ENCODE measurements at places on chromosomes 13 and 19.
A peak's percentile ranks its signal among the peaks of the same experiment; 100 is the strongest.

GRCh38 chr19:54129617-54129996, 8.0 kb upstream of the CNOT3 start:
- DNase-seq = no peak

GRCh38 chr13:20721454-20722357, 18.2 kb downstream of the IL17D start:
- no peak for DNase-seq

DNA sequence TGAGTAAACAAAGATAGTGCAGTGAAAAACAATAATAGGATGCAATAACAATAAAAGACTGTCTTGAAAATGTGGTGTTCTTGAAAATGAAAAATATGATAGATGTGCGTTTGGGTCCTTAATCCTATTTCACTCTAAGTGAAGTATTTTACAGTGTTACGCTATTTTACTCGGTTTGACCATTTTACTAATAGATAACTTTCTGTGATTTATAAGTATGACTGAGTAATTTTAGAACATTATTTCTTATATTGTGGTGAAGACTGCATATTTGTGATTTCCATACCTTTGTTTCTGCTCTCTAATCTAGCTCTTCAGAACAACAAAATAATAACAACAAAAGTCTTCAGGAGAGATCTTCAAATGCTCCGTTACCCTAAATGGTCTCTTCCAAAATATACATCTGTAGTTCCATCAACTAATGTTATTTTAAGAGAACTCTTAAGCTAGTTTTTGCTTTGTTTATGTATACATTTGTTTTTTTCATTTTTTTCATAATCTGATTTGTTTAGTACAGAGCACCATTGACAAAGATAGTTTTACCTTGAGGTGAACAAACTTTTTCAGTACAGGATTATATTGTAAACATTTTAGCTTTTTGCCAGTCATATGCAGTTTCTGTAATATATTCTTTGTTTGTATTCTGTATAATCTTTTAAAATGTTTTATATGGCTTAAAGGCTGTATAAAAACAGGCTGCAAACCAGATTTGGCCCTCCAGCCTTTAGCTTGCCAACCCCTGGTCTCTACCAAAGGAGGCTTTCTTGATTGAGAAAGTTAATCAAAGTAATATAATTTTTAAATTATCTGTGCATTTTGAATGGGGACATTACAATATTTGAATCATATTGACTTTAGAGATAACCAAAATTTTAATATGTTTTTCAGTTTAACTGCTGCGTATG, 1572.7 kb upstream of the PRR20A start:
- no peak for DNase-seq

DNA sequence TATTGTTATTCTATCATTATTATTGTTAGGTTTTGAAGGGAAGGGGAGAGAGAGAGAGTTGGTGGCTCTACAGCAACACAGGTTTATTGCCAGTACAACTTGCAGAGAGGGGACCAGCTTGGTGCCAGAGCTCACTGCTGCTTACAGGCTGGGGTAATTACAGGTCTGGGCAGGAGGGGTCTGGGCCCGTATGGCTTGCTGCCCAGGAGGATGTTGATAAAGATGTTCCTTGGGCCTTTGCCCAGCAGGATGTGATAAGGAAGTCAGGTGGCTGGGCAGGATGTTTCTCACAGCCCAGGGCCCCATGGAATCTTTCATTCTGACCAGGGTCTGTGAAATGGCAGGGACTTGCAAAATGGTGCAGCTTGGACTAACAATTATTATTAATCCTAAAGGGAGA, 64.2 kb upstream of the ZNF599 start:
- no peak for DNase-seq

DNA sequence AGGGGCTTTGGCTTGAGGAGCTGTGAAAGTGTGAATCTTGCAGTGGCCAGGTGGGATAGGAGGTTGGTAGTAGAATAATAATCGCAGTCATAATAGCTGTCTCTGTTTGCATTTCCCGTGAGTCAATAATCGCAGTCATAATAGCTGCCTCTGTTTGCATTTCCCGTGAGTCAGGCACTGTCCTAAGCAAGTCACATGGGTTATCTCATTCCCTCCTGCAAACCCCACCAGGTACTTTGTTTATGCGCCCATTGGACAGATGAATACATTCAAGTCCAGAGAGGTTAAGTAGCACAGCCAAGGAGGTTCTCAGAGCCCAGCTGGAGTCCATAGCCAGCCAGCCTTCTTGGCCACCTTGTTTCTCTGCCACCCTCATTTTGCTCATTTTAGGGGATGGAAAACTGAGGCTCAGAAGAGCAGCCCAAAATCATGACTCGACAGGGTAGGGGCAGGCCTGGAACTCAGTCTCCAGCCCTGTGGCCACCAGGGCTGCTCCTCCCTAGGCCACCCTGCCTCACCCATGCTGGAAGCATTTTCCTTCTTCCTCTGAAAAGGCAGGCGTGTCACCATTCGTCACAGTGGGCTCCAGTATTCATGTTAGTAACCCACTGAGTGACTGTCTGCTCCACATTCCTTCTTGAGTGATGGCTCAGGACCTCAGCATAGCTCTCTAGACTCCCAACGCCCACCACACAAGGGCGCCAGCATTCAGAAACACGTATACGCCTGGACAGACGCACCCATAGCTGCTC, 206.2 kb downstream of the URI1 start:
- no peak for DNase-seq

DNA sequence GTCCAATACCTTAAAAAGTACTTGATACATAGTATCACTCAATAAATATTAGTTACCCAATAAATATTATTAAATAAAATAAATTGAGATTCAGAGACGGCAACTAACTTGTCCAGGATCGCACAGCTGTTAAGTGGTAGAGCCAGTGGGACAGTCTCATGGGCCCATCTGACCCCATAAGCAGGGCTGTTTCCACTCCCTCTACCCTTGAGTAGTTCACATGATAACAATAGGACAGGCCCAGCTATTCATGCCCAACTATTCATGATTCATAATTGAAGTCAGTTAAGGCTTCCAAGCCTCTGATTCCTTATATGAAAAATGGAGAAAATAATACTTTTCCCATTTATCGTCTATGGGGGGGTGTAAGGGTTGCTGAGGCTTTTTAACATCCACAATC, 78.2 kb downstream of the C13orf42 start:
- DNase-seq = no peak

GRCh38 chr13:35953537-35954206, 177.5 kb downstream of the DCLK1 start:
- DNase-seq = no peak

- DNase-seq = peak; percentile 92
These were observed 108.9 kb downstream of the SLC7A1 start for GRCh38 chr13:29486551-29486950.

GRCh38 chr19:43934985-43935708, at the start of gene ZNF45:
TSS of gene ZNF45 (minus strand) at chr19:43935282. CDS start at chr19:43922185, 13,097 bp downstream.
- peak; percentile 95 for DNase-seq

- no peak for DNase-seq
These were observed 2.3 kb downstream of the ZNF700 start for GRCh38 chr19:11927227-11927626.

DNA sequence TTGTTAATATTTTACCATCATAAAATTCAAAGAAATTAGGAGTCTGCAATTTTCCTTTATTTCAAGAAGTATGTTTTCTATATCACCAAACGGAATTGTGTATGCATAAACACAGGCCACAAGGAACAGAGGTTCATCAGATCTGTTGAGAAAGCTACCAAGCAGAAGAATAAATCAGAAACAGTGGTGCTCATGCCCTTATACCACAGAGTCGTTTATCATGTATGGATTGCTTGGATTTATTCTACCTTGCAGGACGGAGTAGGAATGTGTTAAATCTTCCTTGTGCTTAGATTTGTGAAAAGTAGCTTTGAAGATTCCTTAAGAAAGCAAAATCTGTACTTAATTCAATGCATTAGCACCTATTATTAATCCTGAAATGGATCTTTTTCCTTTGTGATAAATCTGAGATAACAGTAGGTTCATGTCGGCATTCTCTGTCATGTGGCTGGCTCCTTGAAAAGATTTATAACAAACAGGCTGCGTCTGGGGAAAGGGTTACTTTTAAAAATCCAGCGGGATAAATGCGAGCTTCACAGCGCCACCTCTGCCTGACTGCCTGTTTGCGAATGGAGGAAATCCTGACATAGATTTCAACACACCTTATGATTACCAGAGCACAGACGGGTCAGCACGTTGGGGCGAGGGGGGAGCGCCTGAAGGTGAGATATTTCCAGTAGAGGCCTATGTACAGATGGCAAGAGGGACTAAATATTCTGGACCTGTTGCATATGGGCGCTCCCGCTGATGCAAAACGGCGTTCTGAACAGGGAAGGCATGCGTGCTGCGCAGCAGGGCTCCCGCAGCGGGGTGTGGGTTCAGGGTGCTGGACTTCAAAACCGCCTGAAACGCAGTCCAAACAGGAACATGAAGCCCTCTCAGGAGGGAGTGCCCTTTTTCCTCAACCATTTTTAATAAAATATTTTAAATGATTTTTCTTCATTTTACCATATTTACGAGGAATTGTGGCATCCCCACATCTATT, 445.5 kb upstream of the SGCG start:
- no peak for DNase-seq

DNA sequence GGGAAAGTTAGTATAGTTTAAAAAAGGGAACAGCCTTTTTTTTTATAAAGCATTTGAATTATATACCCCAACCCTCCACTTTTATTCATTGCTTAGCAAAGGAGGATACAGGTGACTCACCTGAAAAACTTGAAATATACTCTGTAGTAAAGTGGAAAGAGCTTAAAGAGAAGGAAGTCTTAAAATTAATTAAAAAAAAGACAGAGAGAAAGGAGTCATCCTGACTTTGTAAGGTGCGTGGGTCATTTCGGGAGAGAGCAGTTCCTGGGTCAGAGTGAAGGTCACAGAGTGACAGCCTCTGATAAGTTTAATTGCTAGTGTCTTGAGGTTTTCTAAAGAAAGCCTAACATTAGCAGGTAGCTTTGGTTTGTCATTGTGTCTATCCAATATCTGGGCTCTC, 310.3 kb downstream of the KLF5 start:
- no peak for DNase-seq

DNA sequence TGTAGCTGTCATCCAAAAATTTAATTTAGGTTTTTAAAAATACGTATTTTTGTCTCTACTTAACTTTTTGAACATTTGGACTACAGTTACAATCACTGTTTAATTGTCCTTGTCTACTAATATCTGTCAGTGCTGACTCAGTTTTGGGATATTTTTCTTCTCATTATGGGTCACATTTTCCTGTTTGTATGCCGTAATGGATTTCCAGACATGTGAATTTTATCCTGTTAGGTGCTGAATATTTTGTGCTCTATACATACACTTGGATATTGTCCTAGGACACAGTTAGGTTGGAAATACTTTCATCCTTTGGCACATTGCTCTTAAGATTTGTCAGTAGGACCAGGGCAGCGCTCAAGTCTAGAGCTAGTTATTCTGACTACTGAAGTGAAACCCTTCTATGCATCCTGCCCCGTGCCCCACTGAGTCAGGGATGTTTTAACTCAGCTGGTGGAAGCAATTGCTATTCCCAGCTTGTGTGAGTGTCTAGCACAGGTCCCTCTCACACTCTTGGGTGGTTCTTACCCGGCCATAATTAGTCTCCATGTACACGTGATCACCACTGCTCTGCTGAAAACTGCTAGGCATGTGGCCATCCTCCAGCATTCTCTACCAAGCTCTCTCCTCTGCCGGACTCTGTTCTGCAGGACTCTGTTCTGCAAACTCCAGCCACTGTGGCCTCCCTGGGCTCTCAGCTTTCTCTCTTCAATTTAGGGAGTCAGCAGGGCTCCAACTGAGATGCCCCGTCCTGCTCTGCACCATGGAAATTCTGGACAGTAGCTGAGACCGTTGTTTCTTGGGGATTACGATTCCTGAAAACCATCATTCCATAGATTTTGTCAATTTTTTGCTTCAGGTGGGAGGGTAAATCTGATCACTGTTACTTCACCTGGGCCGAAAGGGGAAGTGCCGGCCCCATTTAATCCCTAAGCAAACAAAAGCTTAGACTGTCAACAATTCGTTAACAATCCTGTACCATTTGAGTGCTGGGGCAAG, 11.1 kb downstream of the PROZ start:
- no peak for DNase-seq
